ENCODE measurements at places on chromosomes 4 and X. TPM values are rescaled to one million over a fixed set of nuclear protein-coding genes. Genes with fewer than 3 reads are reported as not detected.

Gene CTAG1A
- not detected for polyA plus RNA-seq

Gene SSX1
- not detected for polyA plus RNA-seq

Gene TADA2B
- 11.2 TPM for polyA plus RNA-seq

Gene MND1
- 0.61 TPM for polyA plus RNA-seq

Gene SH3RF1
- polyA plus RNA-seq = 8.1 TPM

Gene CCDC158
- 0.25 TPM for polyA plus RNA-seq

Gene MAGEA10
- not detected for polyA plus RNA-seq

Gene PRSS12
- polyA plus RNA-seq = 6.0 TPM

Gene SOWAHD
- not detected for polyA plus RNA-seq

Gene SLC10A3
- 26.7 TPM for polyA plus RNA-seq

Gene ARMCX4
- polyA plus RNA-seq = 2.4 TPM

Gene HELT
- not detected for polyA plus RNA-seq

Gene IL13RA2
- 0.45 TPM for polyA plus RNA-seq

Gene FAM184B
- 0.03 TPM for polyA plus RNA-seq

Gene GLOD5
- not detected for polyA plus RNA-seq

Gene CTAG1B
- not detected for polyA plus RNA-seq

Gene ADGRG2
- 1.4 TPM for polyA plus RNA-seq

Gene CTAG2
- polyA plus RNA-seq = not detected

Gene GSPT2
- 3.2 TPM for polyA plus RNA-seq

Gene UGT2B15
- polyA plus RNA-seq = 23.5 TPM

Gene QRFPR
- polyA plus RNA-seq = not detected

Gene EDA2R
- polyA plus RNA-seq = 0.18 TPM

Gene PABPC1L2B
- not detected for polyA plus RNA-seq

Gene TMEM185A
- polyA plus RNA-seq = 13.2 TPM

Gene PNMA6F
- not detected for polyA plus RNA-seq

Gene LRCH2
- 0.24 TPM for polyA plus RNA-seq

Gene WDR19
- polyA plus RNA-seq = 27.4 TPM

Gene NAT8L
- polyA plus RNA-seq = 11.5 TPM

Gene BST1
- polyA plus RNA-seq = 1.2 TPM

Gene USO1
- polyA plus RNA-seq = 29.4 TPM

Gene TMPRSS11A
- 0.06 TPM for polyA plus RNA-seq

Gene ODAPH
- not detected for polyA plus RNA-seq

Gene SPANXA2
- polyA plus RNA-seq = not detected

Gene BRS3
- polyA plus RNA-seq = not detected

Gene NDUFA1
- 69.3 TPM for polyA plus RNA-seq

Gene RBM3
- polyA plus RNA-seq = 121 TPM

Gene IDS
- polyA plus RNA-seq = 19.1 TPM

Gene CT45A1
- polyA plus RNA-seq = not detected
